Epithelial cell of alveolus of lung (primary cell): ENCODE measurements at places on chromosomes 6 and 20. TPM values are rescaled to one million over a fixed set of nuclear protein-coding genes. Genes with fewer than 3 reads are reported as not detected.

FAXC gene
- 2.2 and 3.8 TPM in 2 replicates for total RNA-seq

DNAH8 gene
- not detected in 2 replicates for total RNA-seq

ANKRD66 gene
- not detected in 2 replicates for total RNA-seq

COL21A1 gene
- total RNA-seq: 1.0 and 9.6 TPM in 2 replicates

HLA-DMB gene
- total RNA-seq: 4.6 TPM in 1 of 2 replicates, not detected in the other

OR10C1 gene
- not detected in 2 replicates for total RNA-seq

IL22RA2 gene
- not detected in 2 replicates for total RNA-seq

BTN1A1 gene
- not detected in 2 replicates for total RNA-seq

PBOV1 gene
- not detected in 2 replicates for total RNA-seq

CCN6 gene
- not detected in 2 replicates for total RNA-seq

FAM50B gene
- 10.1 and 11.3 TPM in 2 replicates for total RNA-seq

GSTA3 gene
- not detected in 2 replicates for total RNA-seq

CCM2L gene
- total RNA-seq: 0.13 TPM in 1 of 2 replicates, not detected in the other

RCAN2 gene
- 5.3 and 5.9 TPM in 2 replicates for total RNA-seq

UBE2C gene
- 65.5 and 110 TPM in 2 replicates for total RNA-seq

SLC44A4 gene
- total RNA-seq: 1.0 TPM in 1 of 2 replicates, not detected in the other

PHACTR3 gene
- total RNA-seq: 0.26 TPM in 1 of 2 replicates, not detected in the other

VARS2 gene
- total RNA-seq: 14.1 and 14.5 TPM in 2 replicates

FAM83B gene
- total RNA-seq: 0.08 and 0.91 TPM in 2 replicates

IL20RA gene
- total RNA-seq: 0.26 and 2.9 TPM in 2 replicates

NR2E1 gene
- total RNA-seq: not detected in 2 replicates
